ENCODE measurements at places on chromosomes 4 and X. TPM values are rescaled to one million over a fixed set of nuclear protein-coding genes. Genes with fewer than 3 reads are reported as not detected.

- no peak for DNase-seq
- H3K4me1 ChIP-seq = no peaks in the 10 kb centered on the region
- no peaks in the 10 kb centered on the region for H3K36me3 ChIP-seq
- H3K4me3 ChIP-seq = no peak overlapping the region
- H3K27me3 ChIP-seq = no peaks in the 10 kb centered on the region
Observed at GRCh38 chr4:136725286-136726081, 806.8 kb downstream of the PCDH18 start.

- DNase-seq = no peak
- no peaks in the 10 kb centered on the region for H3K27me3 ChIP-seq
- H3K4me3 ChIP-seq = no peak overlapping the region
- H3K36me3 ChIP-seq = no peaks in the 10 kb centered on the region
- H3K4me1 ChIP-seq = no peaks in the 10 kb centered on the region
Observed at GRCh38 chr4:62543002-62543401, 1342.9 kb downstream of the ADGRL3 start.

Gene PLAC8
- 115 TPM for total RNA-seq

DNA sequence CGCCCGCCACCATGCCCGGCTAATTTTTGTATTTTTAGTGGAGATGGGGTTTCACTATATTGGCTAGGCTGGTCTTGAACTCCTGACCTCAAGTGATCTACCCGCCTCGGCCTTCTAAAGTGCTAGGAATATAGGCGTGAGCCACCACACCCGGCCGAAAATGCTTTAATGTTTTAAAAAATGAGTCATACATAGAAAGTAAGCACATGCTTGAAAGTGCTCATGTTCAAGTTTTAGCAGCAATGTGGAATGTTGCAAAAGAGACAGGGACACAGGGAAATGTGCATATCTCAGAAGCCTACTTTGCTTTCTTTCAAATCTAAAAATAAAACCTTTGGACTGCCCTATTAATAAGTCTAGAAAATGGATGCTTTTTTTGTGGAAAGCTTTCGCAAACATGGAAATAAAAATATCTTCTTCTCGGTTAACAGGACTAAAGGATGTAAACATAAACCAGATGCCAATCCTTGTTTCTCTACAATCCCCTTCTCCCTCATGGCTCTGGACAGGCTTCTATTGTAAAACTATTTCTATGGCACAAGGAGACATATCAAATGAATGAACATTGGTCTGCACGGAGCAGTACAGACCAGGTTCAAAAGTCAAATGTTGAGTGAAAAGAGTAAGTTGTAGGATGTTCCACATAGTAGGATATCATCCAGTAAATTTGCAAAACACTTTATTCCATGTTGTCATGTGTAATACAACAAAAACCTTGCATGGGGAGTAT, 15.0 kb downstream of the MECP2 start:
- no peak for DNase-seq
- no peaks in the 10 kb centered on the region for H3K27me3 ChIP-seq
- H3K4me1 ChIP-seq = peaks cover 33% of the 10 kb centered on the region
- H3K4me3 ChIP-seq = no peak overlapping the region

- no peaks in the 10 kb centered on the region for H3K27me3 ChIP-seq
- DNase-seq = no peak
- H3K4me3 ChIP-seq = no peak overlapping the region
- H3K27ac ChIP-seq = no peak overlapping the region
- no peaks in the 10 kb centered on the region for H3K36me3 ChIP-seq
Observed at GRCh38 chr4:73575660-73576059, 44.6 kb downstream of the RASSF6 start.

GRCh38 chr4:127045861-127046260, 586.9 kb upstream of the INTU start:
- no peaks in the 10 kb centered on the region for H3K4me1 ChIP-seq
- no peaks in the 10 kb centered on the region for H3K36me3 ChIP-seq
- no peak for DNase-seq
- no peaks in the 10 kb centered on the region for H3K27me3 ChIP-seq
- H3K4me3 ChIP-seq = no peak overlapping the region

DNA sequence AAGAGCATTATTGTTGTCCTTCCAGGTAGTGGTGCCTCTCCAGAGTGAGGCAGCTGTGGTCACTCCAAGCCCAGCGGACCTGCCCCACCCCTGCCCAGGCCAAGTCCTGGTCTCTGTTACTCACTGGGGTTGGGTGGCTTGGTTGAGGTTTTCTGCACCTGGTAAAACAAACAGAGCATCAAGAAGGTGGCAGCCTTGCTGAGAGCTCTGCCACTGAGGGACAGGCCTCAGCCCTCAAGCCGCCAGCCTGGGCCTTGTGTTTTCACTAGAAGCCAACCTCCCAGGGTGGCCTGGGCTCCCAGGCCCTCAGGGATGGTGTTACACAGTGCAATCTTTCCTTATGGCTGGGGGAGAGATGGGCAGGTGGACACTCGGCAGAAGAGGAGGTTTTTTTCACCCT, 182.7 kb downstream of the BCOR start:
- H3K36me3 ChIP-seq = no peaks in the 10 kb centered on the region
- H3K4me3 ChIP-seq = no peak overlapping the region
- H3K27me3 ChIP-seq = no peaks in the 10 kb centered on the region

GRCh38 chr4:141570290-141570689, 66.1 kb upstream of the IL15 start:
- H3K27me3 ChIP-seq = no peaks in the 10 kb centered on the region
- no peak overlapping the region for H3K4me3 ChIP-seq
- no peak overlapping the region for H3K27ac ChIP-seq
- DNase-seq = no peak
- H3K36me3 ChIP-seq = no peaks in the 10 kb centered on the region

DNA sequence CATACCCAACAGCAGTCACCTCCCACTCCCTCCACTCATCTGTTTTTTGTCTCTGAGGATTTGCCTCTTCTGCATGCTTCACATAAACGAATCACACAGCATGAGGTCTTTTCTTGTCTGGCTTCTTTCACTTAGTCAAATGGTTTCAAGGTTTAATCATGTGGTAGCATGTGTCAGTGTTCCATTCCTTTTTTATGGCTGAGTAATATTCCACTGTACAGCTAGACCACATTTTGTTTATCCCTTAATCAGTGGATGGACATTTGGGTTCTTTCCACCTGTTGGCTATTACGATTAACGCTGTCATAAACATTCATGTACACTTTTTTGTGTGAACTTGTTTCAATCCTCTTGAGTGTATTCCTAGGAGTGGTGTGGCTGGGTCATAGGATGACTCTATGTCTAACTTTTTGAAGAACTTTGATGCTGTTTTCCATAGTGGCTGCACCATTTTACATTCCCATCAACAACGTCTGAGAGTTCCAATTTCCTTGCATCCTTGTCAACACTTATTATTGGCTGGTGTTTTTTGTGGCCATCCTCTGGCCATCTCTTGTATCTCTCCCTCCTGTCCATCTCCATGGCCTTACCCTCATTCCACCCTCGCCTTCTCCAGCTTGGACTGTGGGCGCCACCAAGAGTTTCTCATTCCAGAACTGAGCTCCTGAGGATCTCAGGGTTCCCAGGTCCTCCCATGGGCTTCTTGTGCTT, 12.4 kb upstream of the NSG1 start:
- DNase-seq = no peak
- H3K4me3 ChIP-seq = no peak overlapping the region
- H3K4me1 ChIP-seq = no peaks in the 10 kb centered on the region
- H3K27me3 ChIP-seq = peaks cover 2% of the 10 kb centered on the region

All from lower lobe of right lung (tissue), 2 donors.